T follicular helper cell (primary cell): ENCODE measurements at places on chromosomes 1 and 21.

- no peak for DNase-seq
Observed at GRCh38 chr1:173347282-173347818, 129.8 kb upstream of the PRDX6 start.

- DNase-seq = no peak
Observed at GRCh38 chr1:227417756-227418480, 99.6 kb upstream of the CDC42BPA start.

DNA sequence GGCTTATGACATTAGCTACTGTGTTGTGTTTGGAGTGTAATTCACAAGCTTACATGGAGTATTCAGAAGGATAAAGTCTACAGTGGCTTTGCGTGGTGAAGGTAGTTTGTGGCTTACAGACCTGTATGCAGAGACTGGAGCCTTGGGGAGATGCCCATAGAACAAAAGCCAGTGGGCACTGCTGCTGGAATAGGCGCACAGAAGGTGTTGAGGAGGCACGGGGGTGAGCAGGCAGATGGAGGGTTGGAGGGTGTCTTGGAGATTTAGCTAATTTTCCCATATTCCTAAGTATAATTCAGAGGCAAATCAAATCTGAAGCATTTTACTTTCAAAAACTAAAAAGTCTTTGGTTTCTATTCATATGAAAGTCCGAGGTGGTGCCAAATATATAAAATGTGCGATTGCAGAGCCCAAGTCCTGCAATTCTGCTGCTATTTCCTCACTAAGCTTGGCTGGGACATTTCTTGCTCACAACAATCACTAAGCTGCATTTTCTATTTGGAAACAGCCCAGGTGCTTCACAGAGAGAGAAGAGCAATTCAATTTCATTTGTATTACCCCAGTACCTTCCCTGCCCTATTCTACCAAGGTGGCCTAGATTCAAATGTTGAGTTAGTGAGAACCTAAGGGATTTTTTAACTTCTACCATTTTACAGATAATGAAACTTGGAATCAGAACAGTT lies 48.5 kb downstream of the FH start:
- DNase-seq = no peak

- DNase-seq = no peak
Observed at GRCh38 chr1:168466092-168466713, 77.6 kb downstream of the XCL2 start.

GRCh38 chr1:58781541-58782177 lies 2.2 kb downstream of the JUN start:
- DNase-seq = peak; percentile 65

DNA sequence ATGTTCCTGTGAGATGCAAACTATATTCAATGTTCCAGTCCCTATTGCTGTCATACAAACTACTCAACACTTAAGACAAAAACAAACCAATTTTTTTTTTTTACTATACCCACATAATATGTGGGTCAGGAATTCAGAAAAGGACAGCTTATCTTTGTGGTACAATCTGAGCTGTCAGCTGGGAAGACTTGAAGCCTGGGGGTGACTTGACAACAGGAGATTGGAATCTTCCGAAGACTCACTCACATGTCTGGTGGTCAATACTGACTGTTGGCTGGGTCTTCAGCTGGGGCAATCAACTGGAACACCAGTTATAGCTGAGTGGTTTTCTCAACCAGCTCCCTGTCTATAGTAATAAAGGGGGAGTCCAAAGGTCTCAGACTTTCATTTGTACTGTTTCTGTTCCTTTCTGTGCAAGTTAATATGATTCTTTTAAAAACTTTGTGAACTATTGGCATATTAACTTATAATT lies 81.7 kb upstream of the ATP1B1 start:
- DNase-seq = no peak

DNA sequence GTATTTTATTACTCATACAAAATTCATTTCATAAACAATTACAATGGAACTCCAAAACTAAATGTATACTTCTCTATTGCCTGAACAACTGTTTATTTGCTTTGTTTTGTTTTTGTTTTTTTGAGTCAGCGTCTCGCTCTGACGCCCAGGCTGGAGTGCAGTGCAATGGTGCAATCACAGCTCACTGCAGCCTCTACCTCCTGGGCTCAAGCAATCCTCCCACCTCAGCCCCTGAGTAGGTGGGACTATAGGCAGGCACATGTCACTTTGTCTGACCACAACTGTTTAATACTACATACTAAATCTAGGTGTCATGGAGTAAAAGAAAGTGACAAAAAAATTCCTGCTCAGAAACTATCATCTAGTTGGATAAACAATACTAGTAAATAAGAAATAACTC lies 49.3 kb downstream of the RAB3GAP2 start:
- DNase-seq = no peak

DNA sequence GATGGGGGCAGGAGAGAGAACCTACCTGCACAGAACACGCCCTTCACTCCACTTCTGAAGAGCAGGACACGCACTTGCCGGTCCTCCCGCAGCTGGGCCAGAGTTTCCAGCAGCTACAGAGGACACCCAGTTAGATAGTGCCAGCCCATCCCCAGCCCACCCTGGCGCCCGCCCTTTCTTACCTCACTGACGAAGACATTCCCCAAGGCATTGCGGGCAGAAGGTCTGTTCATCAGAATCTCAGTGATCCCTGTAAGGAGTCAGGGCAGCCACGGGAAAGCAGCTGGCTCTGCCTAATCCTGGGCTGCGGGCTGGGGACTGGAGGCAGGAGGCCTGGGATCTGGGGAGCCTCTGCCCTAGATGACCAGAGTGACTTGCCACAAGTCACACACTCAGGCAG lies 10.0 kb downstream of the ECHDC2 start:
- no peak for DNase-seq

DNA sequence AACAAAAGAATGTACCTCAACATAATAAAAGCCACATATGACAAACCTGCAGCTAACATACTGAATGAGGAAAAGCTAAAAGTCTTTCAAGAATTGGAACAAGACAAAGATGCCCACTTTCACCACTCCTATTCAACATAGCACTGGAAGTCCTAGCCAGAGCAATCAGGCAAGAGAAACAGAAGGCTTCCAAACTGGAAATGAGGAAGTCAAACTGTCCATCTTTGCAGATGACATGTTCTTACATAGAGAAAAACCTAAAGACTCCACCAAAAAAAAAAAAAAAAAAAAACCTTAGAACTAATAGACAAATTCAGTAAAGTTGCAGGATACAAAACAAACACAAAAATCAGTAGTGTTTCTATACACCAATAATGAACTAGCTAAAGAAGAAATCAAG lies 20.2 kb downstream of the NSL1 start:
- no peak for DNase-seq

DNA sequence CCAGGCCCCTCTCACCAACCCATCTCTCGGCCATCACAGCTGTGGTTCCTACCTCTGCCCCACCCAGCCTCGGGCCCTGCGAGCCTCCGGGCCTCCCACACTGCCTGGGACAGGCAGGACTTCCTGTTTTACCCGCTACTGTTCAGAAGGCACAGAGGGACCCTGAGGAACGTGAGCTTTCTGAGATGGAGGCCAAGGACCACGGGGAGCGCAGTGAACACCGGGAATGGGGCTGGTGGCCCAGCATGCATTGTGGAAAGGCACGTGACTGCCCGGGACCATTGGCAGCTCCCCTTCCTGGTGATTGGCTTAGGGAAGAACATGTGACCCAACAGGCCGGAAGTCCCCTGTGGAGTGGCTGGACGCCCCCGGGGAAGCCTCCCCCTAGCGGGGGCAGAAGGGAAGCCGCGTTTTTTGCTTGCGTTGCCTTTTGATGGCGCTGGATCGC lies 7.0 kb downstream of the S100B start:
- DNase-seq = no peak

- no peak for DNase-seq
Observed at GRCh38 chr1:219371471-219371870, 197.8 kb downstream of the LYPLAL1 start.

DNA sequence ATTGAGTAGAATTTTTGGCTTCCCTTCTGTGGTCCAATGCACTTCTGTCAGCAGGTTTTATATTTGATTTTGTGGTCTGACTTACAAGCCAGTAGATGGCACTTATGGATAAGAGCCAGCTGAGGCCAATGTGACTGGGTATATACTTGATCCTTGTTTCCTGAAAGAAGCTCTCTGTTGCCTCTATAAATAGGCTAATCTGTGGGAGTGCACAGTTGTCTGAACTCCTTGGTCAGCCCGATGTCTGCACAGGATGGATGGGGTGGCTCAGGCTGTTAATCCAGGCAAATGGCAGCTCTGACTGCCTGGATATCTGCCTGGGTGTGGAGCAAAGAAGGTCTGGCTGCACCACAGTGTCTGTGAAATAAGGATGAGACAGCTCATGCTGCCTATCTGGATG lies 1183.7 kb upstream of the PRMT6 start:
- DNase-seq = no peak

DNA sequence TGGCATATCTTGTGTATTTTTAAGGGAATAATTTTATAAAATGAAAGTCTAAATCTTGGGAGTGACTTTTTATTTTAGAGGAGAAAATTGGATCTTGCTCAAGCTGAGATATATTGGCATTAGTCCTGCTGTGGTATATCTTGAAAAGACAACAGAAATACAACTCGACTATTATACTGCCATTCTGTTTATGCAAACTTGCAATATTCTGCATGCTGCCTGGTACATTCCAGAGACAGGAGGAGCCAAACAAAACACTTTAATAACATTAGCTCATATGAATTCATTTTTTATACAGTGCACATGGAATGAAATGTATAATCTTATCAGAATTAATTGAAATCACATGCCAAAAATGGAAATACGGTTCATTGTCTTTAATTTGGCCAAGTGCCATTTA lies 176.0 kb upstream of the NRIP1 start:
- DNase-seq = no peak

GRCh38 chr1:180916771-180917170 lies 4.1 kb downstream of the KIAA1614 start:
- DNase-seq = no peak

GRCh38 chr1:159188375-159188788 lies 16.3 kb upstream of the ACKR1 start:
- DNase-seq = no peak

- no peak for DNase-seq
Observed at GRCh38 chr1:53081384-53082066, 19.5 kb downstream of the PODN start.

GRCh38 chr1:50902419-50902818 lies 57.6 kb downstream of the FAF1 start:
- DNase-seq = no peak

GRCh38 chr1:67464058-67464457 lies 33.9 kb upstream of the SERBP1 start:
- DNase-seq = no peak

DNA sequence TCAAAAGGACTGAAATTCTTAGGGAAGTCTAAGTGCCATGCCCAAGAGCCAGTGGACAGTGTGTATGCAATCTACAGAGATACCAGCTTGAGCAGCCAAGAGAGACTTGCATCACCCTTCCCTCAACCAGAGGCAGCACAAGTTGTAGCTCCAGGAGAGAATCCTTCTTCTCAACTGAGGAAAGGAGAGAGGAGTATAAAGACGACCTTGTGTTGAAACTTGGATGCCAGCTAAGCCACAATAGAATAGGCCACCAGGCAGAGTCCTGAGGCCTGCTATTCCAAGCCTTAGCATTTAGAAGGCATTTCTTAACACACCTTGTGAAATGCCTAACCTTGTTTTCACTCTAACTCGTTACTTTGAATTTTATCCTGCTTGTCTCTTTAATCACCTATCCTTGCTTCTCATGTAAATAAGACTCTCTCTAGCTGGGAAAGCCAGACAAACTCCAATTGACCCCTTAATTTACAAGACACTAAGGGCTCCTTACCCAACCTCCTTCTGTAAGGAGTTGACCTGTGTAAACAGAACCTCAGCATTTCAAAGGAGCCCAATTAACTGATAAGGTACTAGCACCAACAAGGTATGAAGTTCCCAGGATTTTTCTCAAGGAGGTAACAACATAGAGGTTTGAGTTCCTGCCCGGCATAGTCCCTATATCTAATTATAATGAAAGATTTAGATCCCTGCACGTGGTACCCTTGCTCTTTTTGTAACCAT lies 738.8 kb downstream of the AMY1C start:
- no peak for DNase-seq

GRCh38 chr1:29758781-29759499 lies 522.6 kb downstream of the PTPRU start:
- DNase-seq = no peak

DNA sequence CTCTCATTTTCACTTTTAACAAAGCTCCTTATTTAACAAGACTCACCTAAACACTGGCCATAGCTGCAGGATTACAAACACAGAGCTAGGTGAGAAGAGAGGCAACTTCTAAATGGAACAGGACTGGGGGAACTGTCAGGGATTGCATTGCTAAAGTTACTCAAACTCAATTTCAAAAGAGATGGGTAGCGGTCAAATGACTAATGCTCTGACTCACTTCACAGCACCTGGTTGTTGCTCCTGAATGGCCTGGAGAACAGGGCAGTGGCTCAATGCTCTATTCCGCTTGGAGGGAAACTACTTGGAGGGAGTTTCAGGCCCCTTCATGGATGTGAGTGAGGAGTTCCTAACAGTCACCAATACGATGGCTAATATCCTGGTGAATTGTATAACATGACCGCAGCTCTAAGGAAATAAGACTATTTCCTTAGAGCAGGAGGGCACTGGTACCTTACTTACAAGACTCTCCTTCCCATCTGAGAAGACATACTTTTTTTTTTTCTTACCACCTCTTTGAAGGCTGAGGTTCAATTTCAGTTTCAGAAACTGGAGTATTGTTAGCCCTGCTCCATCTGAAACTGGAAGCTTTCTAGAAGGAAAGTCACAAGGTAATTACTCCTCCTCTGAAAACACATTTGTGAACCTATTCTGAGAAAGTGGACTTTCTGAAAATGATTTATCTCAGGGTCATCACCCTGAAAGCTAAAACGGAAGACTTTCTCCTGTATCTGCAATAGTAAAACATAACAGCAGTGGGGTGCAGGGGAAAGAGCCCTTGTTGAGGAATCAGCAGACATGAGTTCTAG lies 9.5 kb downstream of the DPT start:
- no peak for DNase-seq

DNA sequence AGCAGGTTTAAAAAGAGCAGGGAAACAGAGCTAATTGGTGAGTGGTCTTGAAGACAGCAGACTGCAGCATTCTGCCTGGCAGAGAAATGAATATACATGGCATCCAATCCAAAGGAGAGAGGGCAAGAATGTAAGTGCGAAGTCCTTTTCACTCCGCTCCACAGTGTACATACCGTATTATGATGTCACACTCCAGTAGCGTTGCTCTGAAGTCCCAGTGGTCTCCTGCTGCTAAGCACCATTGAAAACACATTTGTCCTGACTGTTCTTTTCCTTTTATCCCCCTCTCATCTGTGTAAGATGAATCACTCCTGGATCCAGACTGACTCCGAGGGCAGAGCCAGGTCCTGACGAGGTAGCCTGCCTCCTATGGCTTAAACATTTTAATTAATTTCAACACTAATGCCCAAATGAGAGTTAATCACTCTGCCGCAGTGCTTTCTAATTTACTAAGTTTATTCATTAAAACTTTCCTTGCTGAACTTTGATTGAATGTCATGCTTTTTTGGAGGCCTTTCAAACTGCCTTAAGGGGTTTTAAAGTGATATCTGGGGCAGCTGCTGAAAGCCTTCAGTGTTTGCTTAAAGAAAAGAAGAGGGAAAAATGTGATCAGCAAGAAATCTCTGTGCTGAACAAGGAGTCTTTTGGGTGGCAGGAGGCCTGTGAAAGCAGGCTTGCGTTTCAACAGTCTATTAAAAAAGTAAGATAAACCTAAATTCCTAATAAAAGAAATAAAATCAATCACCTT lies 227.2 kb downstream of the ATG4C start:
- no peak for DNase-seq
